ENCODE measurements at places on chromosomes 2 and 18. TPM values are rescaled to one million over a fixed set of nuclear protein-coding genes. Genes with fewer than 3 reads are reported as not detected.

Gene COL4A4
- total RNA-seq, result 15.8 TPM

Gene CAVIN2
- 37.8 TPM for total RNA-seq

Gene RND3
- 24.9 TPM for total RNA-seq

Gene CDKL4
- 0.88 TPM for total RNA-seq

Gene CD8A
- 2.9 TPM for total RNA-seq

Gene DYNAP
- not detected for total RNA-seq

Gene ANKRD62
- not detected for total RNA-seq

Gene LIMS3
- 16.6 TPM for total RNA-seq

Gene DSG1
- total RNA-seq, result not detected

Gene IL36G
- not detected for total RNA-seq

Gene CROCC2
- total RNA-seq, result 0.45 TPM

Gene TLX2
- total RNA-seq, result not detected

Gene FSHR
- total RNA-seq, result not detected

Gene ZAP70
- 4.3 TPM for total RNA-seq

Gene GPR55
- total RNA-seq, result 0.18 TPM

Gene UNC50
- total RNA-seq, result 39.6 TPM

Gene EPAS1
- 954 TPM for total RNA-seq

Gene ACVR1C
- 0.33 TPM for total RNA-seq

Gene RBM44
- total RNA-seq, result 3.2 TPM

Gene LRRTM4
- total RNA-seq, result 2.7 TPM

Gene FBXO15
- 0.52 TPM for total RNA-seq

Gene L3MBTL4
- 4.2 TPM for total RNA-seq

Gene C2orf78
- total RNA-seq, result not detected

Gene KDM3A
- total RNA-seq, result 44.9 TPM

Gene GBX2
- not detected for total RNA-seq

Gene MEP1B
- total RNA-seq, result not detected

Gene NT5DC4
- total RNA-seq, result 0.23 TPM

Gene ADD2
- total RNA-seq, result 5.3 TPM

Gene AQP4
- total RNA-seq, result not detected

Gene ZC3H6
- total RNA-seq, result 16.2 TPM
